A673 (cell line): ENCODE measurements at places on chromosomes 1 and 21.

DNA sequence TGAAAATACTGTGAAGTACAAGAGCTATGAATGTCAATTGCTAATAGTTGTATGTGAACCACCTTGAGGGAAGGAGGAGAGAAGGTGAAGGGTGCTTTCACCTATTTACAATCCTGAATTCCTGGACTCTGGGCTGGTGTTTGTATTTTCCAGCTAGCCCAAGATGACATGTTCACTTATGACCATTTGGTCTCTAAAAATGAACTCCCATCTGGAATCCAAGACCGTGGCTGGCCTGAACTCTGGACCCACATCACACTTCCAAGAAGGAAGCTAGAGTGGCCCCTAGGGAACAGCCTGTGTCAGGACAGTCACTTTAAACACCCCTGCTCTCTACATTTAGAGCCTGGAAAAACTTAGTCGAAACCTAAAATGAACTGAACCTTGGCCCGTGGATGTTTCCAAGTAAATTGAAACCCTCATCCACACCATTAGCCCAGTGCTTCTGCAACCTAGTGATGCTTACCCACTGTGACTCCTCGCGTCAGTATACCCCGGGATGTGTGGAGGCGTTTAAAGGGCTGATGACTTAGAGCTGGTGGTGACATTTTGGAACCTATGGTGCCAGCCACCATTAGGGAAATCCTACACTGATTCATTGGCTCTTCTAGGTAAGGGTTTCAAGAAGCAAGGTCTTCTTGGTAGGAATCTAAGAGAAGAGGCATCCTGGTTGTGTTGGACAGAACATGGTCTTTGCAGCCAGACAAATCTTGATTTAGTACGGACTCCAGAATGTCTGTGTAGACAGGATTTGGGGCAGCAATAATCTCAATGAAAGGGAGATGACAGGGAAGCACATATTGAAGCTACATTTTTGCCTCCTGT is 171.5 kb upstream of the IRF2BP2 start:
- DNase-seq = peak; percentile 23

DNA sequence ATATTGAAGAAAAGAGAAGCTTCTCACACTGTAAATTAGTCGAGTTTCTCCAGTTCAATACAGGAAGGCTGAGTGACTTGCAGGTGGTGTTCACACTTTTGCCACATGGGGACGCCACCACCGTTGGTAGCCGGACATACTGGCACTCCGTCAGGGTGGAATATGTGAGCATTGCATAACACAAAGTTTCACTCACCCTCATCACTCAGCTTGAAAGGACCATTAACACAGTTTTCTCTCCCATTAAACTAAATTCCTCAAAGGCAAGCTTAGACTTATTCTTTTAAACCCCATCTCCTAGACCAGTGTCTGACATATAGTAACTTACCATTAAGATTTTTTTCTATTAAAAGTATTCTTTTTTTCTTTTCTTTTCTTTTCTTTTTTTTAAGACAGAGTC is 105.3 kb upstream of the SERBP1 start:
- peak; percentile 82 for DNase-seq

- DNase-seq = no peak
Observed at GRCh38 chr1:227613526-227613925, 50.2 kb downstream of the ZNF678 start.

GRCh38 chr1:205600085-205600484 is 31.7 kb downstream of the ELK4 start:
- DNase-seq = no peak

DNA sequence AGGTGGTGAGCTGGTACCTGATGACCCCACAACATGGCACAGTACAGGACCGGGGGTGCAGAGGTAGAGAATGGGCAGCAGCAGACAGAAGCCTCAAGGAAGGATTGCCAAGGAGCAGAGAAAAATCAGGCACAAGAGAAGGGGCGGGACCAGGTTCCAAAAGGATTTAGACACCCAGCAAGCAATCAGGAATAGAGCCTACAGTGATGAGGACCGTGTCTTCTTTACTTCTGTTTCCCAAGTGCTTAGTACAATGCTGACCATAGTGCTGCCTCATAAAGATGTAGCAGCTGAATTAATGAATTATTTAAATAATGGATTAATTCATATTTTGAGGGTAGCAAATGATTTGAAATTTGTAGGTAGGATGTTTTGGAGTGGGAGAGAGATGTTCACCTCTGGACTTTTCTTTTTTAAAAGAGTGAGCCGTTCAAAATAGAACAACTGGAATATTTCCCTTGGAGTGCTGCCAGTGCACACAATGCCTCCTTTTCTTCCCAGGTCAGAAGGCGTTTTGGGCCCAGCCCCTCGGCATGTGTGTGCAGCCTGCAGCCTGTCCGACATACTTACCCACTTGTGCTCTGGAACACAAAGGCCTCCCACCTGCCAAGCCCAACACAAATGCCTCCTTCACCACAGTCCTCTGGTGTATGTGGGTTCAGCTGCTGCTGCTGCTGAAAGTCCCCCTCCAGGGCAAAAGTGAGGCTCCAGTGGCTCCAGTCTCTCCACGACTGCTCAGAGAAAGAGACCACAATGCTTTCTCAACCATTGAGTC is 19.6 kb downstream of the KANK4 start:
- no peak for DNase-seq

DNA sequence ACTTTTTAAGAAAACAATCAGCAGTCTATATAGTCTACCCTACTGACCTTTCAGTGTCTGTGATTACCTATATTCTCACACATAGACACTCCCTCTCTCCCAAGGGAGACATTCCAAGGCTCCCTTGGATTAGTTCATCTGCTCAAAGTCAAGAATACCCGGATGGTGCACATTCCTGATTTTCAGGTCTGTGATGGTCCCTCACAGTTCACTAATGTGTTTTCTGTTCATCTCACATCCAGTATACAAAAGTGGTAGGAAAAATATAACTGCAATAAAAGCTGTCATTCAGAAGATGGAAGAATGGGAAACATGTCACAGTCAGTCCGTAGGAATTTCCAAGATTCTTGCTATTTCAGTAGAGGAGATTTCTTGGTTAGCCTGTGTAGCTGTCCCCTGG is 224.1 kb upstream of the CACYBP start:
- DNase-seq = no peak

DNA sequence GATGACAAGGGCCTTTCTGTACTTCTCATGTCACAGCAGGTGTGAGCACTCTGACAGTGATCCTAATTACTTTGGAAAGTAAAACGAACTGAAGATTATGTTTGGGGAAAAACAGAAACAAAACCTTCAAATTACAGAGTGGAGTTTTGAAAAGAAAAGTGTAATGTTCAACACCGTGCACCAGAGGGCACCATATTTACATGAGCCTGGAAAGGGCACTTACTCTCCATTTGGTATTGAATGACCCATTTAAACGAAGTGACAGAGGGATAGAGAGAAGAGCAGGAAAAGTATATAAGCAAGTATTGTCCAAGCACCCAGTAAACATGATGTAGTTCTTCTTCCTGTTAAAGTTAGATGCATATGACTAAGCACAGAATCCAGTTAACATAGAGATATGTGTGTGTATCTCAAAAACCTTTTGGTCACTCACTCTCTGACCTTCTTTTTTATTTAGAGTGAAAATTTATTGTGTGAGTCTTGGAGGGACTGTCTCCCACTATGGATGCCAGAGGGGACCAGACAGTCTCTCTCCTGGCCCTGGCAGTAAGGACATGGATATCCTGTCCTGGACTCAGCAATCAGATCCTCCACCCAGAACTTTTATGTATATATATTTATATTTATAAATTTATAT is 3.8 kb upstream of the RGSL1 start:
- peak; percentile 65 for DNase-seq

DNA sequence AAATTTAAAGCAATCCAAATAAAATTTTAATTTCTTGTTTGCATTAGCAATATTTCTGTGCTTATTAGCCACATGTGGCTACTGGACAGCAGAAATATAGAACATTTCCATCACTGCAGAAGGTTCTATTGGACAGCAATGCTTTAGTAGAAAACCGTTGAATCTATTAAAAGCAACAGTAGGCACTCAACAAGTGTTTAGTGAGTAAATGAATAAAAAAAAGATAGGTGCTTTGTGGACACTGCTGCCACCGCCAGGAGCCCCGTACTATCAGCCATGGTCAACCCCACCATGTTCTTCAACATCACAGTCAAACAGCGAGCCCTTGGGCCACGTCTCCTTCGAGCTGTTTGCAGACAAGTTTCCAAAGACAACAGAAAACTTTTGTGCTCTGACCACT is 74.5 kb upstream of the MUTYH start:
- DNase-seq = no peak

- no peak for DNase-seq
Observed at GRCh38 chr1:1997576-1997975, 6.0 kb downstream of the CFAP74 start.

GRCh38 chr21:35400233-35400939 is 351.3 kb upstream of the RUNX1 start:
- DNase-seq = no peak

DNA sequence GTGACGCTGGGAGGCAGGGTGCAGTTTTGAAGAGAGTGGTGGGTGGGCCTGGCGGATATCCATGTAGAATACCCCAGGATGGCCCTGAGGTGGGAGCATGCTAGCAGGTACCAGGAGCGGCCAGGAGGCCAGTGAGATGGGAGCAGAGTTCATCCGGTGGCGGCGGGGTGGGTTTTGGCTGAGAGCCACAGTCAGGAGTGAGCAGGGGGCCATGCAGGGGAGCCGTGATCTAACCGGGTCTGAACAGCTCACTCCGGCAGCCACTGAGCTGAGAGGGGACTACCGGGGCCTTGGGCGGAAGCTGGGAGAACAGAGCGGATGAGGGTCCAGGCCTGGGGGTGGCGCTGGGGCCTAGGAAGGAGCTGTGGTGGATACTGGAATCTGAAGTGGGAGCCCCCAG is 47.6 kb upstream of the LRP8 start:
- no peak for DNase-seq

DNA sequence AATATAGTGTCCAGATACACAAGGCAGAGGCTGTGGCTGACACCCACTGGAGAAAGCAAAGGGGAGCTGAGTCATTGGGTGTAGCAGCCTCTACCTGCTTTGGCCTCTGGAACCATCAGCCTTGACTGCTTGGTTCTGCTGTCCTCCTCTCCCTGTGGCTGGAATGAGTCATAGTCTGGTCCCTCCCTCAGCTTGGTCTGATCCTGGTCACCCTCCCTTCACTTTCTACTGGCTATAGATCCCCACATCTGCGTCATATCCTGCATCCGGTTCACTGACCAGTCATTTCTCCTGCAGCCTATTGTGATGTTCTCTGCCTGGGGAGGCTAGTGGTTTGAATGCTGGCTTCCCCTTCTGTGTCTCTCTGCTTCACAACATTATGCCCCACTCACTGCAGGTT is 372.8 kb upstream of the DAB1 start:
- no peak for DNase-seq

- DNase-seq = no peak
Observed at GRCh38 chr1:232305050-232305449, 324.9 kb downstream of the SIPA1L2 start.

- no peak for DNase-seq
Observed at GRCh38 chr1:186628910-186629309, 51.3 kb downstream of the PTGS2 start.

DNA sequence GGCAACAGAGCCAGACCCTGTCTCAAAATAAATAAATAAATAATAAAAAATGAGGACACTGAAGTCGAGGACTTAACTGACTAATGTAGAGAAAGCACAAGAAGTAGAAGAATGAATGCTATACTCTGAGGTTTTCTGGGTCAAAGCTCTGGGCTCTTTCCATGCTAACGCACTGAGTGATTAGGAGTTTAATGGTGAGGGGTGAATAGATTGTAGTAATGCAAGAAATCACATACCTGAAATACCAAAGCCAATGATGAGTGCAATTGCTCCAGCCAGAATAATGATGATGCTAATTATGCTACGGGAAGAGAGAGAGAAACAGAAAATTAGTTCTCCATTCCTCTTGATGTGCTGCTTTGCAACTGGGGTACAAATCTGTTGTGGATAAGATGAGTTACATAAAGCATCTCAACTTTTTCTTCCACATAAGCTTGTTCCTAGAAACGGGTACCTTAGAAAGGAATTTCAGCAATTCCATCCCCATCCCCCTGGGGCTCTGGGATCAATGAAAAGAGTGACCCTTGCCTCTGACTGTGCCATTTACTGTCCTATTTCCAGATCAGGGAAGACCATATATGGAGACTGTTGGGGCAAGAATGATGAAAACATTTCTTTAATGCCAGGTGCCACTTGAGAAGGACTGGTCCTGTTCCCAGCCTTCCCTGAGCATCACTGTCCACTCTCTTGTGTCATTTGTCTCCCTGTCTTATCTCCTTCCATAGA is 40.7 kb downstream of the VTCN1 start:
- no peak for DNase-seq

GRCh38 chr21:34133392-34133791 is 60.0 kb downstream of the MRPS6 start:
- DNase-seq = no peak

DNA sequence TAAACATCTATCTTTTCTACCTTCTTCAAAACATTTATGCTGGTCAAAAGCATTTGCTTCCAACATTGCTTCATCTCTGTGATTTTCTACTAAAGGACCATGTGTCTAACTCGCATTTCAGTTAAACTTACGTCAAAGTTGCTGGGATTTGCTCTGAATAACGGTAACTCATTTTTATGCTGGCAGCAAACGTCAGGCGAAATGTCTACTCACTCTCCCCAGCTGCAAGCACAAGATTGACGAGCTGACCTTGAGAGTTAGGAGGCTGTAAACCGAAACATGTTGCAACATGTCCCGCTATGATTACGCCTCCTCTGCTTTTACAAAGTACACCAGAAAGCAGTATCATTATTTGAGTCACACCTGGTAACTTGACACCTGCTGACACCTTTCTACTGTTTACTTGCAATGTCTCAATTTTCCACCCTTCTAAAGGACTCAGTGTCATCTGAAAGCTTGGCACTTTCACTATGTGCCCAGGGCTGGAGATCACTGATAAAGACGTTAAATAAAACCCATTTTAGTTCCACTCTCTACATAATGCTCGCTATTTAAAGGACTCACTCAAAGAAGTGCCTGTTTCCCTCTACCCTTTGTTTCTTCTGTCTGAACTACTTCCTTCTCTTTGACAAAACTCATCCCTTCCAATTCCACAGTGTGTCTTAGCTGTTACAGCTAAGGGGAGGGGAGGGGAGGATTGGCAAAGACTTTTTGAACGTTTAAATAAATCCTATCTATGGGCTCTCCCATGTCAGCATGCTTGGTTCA is 111.9 kb downstream of the PTPN14 start:
- peak; percentile 76 for DNase-seq

DNA sequence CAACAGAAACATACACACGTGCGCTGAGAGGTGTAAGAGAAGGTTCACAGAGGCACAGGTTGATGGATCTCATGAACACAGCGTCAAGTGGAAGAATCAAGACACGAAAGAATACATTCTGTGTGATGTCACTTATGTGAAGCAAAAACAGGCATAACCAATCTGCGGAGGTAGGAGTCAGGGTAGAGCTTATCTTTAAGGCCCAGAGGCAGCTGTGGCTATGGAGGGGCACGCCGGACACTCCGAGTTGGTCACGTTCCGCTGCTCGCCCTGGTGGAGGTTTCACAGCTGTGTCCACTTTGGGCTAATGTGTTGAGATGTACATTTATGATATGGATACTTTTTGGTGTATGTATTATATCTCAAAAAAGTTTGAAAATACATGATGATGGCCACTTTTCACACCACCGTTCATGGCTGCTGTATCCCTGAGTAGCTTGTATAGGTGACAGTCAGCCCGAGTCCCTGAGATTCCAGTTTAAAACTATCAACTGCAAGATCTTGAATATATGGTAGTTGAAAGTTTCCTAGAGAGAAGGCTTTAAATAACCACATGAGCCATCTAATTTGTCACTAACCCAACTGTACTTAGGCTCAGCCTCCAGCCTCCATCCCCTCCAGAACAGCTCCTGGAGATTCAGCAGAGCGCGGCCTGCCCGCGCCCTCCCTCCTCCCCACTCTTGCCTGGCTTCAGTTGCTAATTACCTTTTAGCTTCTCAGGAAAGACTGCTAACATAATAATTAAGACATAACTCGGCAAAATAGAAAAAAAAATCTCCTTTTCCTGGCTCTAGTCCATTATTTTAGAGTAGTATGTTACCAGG is 6.7 kb upstream of the ADARB1 start:
- DNase-seq = no peak
